ENCODE measurements at places on chromosomes 5 and 9.

- no peak for DNase-seq
Observed at GRCh38 chr5:145975361-145976066, 39.1 kb downstream of the SH3RF2 start.

DNA sequence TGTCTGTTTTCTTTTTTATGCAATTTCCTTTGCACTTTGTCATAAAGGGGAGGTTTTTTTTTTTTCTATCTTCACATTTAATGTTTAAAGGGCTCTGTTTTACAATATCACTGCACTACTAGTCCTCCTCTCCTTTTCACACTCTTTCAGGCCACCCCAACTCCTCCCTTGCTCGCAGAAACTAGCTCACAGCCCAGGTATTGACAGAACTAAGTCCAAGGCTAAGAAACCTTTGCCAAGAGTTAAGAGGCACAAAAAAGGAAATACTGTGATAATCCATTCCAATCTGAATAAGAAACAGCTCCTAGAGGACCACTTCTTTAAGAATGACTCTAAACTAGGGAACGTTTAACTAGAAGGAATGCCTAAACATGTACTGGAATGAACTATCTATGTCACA, 1.1 kb upstream of the FGF10 start:
- no peak for DNase-seq

DNA sequence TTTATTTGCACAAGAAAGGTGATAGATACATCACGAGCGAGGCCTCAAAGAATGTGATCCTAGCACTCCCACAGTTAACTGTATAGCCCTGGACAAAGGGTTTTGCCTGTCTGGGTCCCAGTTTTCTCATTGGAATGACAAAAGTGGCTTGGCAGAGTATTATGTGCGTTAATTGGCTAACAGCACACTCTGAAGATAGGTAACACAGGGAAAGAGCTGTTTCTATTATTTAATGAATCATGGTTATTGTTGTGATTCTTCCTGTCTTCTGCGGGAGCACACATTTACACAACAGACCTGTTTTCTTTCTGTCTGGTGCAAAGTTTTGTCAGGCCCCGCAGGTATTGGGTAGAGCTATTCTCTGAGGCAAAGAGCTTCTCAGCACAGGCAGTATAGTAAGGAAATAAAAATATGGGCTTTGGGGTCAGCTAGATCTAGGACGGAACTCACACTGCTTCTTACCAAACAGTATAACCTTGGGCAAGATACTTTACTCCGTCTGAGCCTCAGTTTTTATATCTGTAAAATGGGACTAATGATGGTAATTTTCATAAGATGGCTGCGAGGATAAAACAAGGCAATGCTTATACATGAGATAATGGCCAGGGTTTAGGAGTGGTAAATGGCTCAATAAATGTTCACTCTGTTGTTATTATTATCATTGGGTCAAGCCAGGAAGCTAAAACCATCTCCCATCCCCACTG, 78.9 kb downstream of the PLAC8L1 start:
- DNase-seq = no peak

- DNase-seq = no peak
Observed at GRCh38 chr5:168656633-168657032, 77.5 kb upstream of the PANK3 start.

GRCh38 chr9:135663857-135664256, 748 bp downstream of the LCN9 start:
- DNase-seq = no peak

- DNase-seq = no peak
Observed at GRCh38 chr5:73266925-73267765, 94.2 kb downstream of the TMEM174 start.

DNA sequence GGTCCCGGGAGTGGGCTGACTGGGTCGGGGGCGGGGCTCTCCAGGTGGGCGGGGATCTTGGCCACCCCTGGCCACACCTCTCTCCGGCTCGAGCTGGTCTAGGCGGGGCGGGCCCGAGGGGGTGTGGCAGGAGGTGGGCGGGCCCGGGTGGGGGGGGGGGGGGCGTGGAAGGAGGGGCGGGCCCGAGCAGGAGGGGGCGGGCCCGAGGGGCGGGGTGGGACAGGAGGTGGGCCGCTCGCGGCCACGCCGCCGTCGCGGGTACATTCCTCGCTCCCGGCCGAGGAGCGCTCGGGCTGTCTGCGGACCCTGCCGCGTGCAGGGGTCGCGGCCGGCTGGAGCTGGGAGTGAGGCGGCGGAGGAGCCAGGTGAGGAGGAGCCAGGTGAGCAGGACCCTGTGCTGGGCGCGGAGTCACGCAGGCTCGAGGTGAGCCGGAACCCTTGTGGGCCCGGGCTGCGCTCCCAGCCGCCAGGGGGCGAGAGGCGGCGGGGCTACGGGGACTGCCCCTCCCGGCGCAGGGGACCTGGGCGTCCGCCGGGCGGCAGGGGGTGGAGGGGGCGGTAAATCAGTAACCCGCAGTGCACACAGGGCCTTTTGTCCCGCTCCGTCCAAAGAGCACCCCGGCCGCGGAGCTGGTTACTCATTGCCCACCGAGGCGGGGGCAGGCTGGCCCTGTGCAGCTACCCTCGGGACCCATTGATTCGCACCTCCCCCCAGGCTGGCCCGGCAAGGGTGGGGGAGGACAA, at the start of gene FGFR4:
Gene FGFR4, plus strand, starts transcription at position 262 of the 744 bp plus-strand sequence. CDS start 2,688 bp downstream, outside the sequence.
- DNase-seq = no peak

DNA sequence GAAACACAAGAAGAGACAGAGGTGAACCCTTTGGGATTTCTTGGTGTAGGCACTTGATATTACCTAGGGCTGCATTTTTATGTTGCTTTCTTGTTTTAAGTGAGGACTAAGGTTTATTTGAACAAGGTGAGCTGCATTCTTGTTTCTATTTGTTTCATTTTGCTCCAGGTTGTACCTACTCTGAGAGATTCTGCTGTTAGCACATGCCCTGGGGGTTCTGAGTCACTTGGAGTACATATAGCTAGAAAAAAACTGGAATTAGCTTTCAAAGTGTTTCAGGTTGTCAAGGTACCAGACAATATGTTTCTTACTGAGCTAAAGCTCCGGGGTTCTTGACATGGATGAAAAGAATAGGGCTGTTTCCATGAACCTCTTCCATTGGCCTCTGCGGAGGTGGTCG, 299.4 kb downstream of the ICE1 start:
- DNase-seq = no peak

DNA sequence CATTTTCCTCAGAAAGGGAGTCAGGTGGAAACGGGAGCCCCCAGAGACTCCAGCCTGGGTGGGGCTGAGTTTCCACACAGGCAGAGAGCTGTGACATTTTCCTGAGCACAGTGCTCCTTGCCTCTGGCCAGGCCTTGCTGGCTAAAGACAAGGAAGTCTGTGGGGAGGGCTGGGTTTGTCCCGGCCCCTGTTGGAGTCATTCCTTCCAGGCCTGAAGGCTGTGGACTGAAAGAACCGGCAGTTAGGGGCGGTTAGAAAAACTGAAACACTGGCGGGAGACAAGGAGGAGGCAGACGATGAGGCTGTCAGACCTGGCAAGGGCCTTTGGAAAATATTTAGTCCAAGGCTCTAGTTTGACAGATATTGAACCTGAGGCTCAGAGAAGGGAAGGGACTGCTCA, 29.9 kb downstream of the COL15A1 start:
- no peak for DNase-seq

GRCh38 chr9:111008158-111009075, 29.9 kb downstream of the LPAR1 start:
- no peak for DNase-seq

Data from cortex of kidney (tissue), 1 donor.